Islet precursor cell (in vitro differentiated cells): ENCODE measurements at places on chromosomes 5 and 9.
A peak's percentile ranks its signal among the peaks of the same experiment; 100 is the strongest.

- no peak for DNase-seq
Observed at GRCh38 chr5:33939556-33940262, 3.5 kb downstream of the RXFP3 start.

GRCh38 chr5:129118405-129118804, 23.9 kb downstream of the ISOC1 start:
- DNase-seq = no peak

- no peak for DNase-seq
Observed at GRCh38 chr5:111453295-111453694, 59.0 kb downstream of the STARD4 start.

GRCh38 chr5:163447191-163447590, 9.8 kb downstream of the CCNG1 start:
- DNase-seq = no peak

DNA sequence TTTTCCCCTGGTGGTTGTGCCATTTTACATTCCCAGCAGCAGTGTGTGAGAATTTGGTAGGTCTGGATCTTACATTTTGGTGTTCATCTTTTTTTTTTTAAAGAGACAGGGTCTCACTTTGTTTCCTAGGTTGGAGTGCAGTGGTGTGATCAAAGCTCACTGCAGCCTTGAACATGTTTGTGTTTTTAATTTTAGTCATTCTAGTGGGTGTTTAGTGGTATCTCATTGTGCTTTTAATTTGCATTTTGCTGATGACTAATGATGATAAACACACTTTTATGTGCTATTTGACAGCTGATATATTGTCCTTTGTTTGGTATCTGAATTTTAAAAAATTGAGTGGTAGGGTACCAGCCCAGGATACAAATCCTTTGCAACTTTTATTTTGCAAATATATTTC, 53.4 kb upstream of the POMT1 start:
- DNase-seq = no peak

DNA sequence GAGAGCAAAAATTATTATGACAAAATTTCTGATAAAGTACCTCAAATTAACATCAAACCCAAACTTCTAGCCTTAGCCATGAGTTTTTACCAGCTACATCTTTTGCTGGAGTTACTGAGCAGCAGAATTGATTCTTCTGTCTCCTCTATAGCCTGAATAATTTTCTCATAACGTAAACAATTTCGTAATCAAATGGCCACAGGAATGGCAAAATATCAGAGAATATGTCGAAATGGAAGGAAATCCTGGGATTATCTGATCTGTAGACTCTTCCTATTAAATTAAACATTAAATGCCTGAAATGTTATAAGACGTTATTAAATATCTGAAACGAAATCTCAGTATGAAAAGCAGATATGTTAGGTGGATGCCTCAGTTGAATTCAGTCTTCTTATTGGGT, 41.1 kb downstream of the LURAP1L start:
- no peak for DNase-seq

DNA sequence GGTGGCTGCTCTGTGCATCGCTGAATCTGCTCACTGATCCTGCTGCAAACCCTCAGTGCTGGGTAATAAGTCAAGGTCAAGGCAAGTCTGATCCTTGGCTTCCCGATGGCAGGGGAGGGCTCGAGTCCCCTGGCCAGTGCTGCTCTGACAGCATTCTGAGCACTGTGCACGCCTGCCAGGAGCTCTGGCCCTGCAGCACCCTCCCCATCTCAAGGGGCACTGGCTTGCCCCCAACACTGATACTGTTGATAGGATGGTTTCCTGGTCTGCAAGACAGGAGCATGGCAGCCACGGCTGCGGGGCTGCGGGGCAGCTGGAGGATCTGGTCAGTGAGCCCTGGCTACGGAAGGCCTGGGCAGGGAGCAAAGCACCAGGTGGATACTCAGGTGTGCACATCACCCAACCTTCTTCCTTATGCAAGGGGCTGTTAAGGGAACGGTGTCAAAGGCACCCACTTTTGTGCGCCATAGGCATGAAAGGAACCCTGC, 71.8 kb downstream of the SECISBP2 start:
- no peak for DNase-seq

GRCh38 chr9:17484906-17485305, 94.0 kb upstream of the SH3GL2 start:
- no peak for DNase-seq

DNA sequence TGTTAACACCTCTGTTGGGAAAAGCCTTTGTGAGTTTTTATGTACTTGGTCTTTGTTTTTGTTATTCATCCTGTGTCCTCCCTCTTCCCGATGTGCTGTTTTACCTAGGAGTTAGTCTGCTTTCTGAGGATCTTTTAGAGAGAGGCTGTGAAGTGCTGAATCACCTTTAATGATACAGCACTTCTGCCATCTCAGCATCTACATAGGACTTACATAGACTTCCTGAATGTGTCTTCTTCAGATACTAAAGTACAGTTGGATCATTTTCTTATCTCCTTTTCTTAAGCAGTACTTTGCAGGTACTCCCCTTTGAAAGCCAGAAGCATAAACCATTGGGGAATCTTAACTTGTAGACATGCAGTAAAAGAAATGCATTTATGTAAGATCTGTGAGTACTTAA, 31.5 kb downstream of the OTULIN start:
- DNase-seq = no peak

- peak; percentile 65 for DNase-seq
Observed at GRCh38 chr9:116238225-116238624, 84.6 kb downstream of the PAPPA start.

DNA sequence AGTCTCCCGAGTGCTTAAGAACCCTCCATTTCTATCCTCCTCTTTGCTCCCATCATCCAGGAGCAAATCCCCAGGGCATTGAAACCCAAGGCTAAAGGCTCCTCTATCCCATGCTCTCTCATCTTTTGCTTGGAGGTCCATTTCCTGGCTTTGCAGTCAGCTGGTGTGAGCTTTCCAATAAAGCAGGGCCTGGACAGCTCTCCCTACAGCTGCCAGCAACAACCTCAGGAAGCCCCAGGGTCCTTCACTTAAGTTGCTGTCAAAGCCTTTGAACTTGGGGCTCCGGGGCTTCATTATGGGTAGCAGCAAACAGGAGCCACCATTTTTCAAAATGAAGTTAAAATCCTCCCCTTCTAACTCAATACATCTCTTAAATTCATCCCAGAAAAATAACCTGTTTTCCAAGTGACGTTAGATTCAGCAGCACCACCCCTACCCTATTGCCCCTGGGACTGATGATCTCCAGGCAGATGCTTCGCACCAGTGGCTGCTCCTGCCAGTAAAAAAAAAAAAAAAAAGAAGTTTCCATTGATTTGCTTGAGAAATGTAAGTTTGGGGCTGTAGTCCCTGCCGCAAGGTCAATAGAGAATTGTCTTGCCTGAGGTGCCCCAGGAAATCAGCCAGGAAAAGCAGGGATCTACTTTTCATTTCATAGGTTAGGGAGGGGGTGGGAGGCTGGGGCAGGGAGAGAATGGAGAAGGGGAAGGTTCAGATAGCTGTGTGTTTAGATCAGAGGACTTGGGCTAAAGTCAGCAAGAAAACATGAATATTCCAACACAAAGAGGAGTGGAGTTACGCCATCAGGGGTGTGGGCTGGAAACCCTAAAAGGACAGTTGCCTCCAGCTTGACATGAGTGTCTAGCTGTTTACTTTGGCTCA, 83.8 kb upstream of the IL6ST start:
- DNase-seq = no peak

GRCh38 chr5:125381290-125381689, 634.9 kb upstream of the ZNF608 start:
- no peak for DNase-seq

DNA sequence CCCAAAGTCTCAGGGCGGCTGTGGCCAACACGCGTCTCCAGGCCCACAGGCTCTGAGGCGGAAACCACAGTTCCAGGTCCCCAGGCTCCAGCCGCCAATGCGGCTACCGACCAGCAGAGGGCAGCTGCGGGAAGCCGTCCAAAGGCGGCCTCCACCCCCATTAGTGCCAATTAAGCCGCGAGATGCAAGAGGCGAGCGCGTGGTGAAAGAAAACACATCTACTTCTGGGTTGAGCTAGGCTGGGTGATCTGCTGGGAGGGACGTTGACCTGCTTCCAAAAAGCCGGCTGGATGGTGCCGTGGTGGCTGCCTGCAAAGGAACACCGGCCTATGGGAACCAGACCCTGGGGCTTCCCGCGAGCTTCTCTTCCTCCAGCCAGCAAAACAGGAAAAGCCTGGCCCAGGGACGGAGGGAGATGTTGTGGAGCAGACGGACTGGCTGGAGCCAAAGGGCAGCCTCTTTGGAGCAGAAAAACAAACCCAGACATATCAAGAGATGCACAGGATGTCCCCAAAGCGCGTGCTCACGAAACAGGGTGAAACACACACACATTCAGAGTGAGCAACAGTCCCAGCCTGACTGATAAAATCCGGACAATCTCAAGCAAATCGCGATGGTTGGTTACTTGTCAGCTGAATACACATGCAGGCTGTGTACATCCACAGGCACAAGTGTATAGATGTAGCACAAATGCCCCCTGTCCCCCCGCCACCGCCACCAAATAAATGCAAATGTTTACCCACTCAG, 187.1 kb upstream of the BRINP1 start:
- DNase-seq = peak; percentile 91

DNA sequence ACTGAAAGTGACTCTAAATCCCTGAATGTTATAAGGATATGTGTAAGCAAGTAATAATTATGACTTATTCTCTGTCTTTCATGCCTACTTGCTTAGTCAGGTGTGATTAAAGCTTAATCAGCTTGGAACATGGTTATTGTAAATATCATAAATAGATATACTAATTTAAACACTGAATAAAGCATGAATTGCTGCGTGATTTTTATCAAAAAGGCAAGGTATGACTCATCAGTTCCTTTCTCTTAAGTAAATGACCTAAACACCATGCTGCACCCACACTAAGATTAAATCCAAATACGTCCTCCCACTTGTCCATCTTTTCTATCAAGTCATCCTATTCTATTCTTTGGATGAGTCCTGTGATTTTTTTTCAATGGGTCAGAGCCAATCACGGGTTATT, 124.6 kb upstream of the MTAP start:
- DNase-seq = no peak

- DNase-seq = no peak
Observed at GRCh38 chr5:143749581-143750205, 62.3 kb upstream of the HMHB1 start.

GRCh38 chr9:93264338-93265125, 80.6 kb downstream of the WNK2 start:
- peak; percentile 51 for DNase-seq

- peak; percentile 43 for DNase-seq
Observed at GRCh38 chr9:93635186-93636107, 59.1 kb downstream of the PHF2 start.

- DNase-seq = no peak
Observed at GRCh38 chr5:80905405-80905804, 54.8 kb upstream of the RASGRF2 start.

GRCh38 chr5:64811050-64811640, 42.4 kb downstream of the CWC27 start:
- DNase-seq = no peak

GRCh38 chr9:99023831-99024230, 80.1 kb downstream of the COL15A1 start:
- no peak for DNase-seq

- no peak for DNase-seq
Observed at GRCh38 chr9:19199012-19199411, 31.5 kb upstream of the DENND4C start.

GRCh38 chr5:81854915-81855314, 104.0 kb upstream of the SSBP2 start:
- DNase-seq = no peak

- DNase-seq = peak; percentile 70
Observed at GRCh38 chr9:132670457-132671391, at the start of gene GTF3C4. GTF3C4 (plus strand) TSS chr9:132670464; CDS start chr9:132670599, 135 bp downstream.

- DNase-seq = peak; percentile 65
Observed at GRCh38 chr5:170573114-170573513, 69.3 kb downstream of the KCNIP1 start.

GRCh38 chr5:130034566-130035210, 130.4 kb downstream of the CHSY3 start:
- DNase-seq = no peak

DNA sequence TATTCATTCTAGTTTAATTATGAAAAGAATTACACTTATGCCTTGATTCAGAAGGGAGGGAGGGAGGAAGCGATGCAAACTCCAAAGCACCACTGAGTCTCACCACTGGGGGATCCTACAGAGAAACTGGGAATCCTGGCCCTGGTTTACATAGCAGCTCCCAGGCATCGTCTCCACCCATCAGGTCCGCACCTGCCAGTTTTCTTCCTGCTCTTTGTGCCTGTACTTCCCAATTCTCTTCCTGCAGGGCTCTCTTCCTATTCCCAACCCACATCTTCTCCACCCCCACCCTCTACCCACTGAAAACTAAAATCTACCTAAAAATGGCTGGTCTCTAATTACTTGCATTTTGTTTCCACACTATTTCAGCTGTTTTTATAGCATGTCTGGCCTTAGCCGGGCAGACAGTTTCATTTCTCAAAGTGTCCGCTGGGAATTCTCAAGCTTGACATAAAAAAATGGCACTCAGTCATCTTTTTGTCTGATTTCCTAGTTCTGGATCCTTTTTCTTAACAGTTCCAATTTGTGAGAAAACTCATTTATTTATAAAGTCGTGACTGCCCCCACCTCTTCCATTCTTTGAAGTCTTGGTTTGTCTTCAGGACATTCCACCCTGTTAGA, 1.6 kb upstream of the TNIP1 start:
- DNase-seq = peak; percentile 70

DNA sequence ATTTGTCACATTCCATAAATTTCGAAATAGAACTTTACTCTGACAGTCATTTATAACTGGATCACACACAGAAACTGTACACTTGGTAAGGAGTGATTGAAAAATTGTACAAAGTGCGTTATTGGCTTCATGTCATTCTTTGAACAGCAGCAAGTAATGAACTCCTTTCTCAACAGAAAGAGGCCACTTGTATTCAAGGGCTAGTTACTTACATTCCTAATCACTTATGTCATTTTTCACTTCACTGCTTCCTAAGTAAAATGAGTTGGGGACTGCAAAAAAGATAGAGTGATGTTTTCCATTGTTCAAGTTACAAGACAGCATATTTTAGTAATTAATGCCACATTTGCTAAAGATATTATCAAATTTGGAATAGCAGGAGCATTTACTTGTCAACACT, 893.2 kb downstream of the DTWD2 start:
- no peak for DNase-seq

GRCh38 chr9:137194388-137194787, 5.9 kb downstream of the SSNA1 start:
- no peak for DNase-seq

DNA sequence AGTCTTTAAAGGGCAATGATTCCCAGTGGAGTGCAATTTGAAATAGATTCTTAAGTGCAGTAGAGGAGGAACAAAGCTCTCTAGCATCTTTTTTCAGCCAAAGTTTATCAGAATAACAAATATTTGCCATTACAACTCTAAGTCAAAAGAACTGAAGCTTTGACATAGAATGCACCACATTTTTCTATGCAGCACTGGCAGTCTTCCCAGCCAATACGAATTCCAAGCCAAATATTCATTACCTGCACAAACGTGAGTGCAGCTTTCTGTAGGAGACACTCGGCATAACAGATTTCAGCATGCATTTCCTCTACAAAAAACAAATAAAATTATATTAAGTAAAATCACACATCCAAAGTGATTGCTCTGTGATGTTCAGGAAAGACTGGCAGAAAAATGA, 103.4 kb downstream of the TTC39B start:
- no peak for DNase-seq
